ENCODE measurements at places on chromosomes 13 and 19. TPM values are rescaled to one million over a fixed set of nuclear protein-coding genes. Genes with fewer than 3 reads are reported as not detected.

DNA sequence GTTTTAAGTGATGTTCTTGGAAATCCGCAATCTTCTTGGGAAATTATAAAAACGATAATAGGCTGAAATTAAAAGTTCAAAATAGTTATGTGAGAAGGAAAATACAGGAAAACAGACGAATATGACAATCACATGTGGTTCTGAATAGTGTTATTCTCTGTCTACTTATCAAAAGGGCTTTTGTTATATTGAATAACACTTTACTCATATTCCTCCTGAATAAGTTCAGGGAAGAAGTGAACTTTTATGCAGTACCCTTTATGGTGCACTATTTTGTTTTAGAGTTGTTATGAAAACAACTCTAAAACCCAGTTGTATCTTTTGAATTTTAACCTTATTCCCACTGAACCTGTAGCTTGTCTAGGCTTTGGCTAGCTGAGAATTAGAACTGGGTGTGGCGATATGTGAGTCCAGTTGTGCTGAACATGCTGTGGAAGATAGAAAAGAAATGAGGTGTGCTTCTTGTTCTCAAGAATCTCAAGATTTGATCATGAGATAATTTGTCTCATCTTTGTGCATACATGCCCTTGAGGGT lies 384.4 kb downstream of the LMO7 start:
- no peak for DNase-seq

GRCh38 chr19:2591537-2592291 lies 110.8 kb downstream of the GNG7 start:
- no peak for DNase-seq

DNA sequence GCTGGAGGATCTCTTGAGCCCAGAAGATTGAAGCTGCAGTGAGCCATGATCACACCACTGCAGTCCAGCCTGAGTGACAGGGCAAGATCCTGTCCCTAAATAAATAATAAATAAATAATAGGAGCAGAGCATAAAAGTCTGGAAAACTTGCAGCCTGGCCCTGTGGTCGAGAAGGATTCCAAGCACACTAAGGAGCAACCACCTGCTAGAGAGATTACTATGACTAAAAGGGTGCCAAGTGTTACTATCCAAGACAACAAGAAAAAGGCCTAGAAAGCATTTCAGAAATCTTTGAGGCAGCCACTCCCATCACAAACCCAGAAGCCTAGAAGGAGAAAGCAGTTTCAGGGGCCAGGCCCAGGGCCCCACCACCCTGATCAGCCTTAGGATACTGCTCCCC lies 46.1 kb downstream of the LHFPL6 start:
- no peak for DNase-seq

- no peak for DNase-seq
Measured at GRCh38 chr13:98648141-98648540, 71.2 kb upstream of the STK24 start.

The ONECUT3 gene
- total RNA-seq = not detected

DNA sequence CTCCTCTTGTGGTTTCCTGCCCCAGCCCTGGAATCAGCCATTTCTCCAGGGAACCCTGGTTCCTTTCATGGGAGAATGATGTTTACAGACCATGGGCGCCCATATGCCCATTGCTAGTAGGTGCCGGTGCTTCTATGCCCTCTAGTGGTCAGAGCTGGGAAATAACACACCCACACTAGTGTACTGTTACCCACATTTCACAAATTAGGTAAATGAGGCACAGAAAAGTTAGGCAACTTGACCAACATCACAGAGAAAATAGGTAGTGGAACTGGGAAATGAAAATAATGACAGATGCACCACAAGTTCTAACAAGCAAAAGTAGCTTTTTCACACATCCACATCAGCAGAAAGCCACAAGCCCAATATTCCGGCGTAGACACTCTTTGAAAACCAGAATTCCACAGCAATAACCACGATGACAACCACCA lies 1.3 kb upstream of the CEACAM3 start:
- DNase-seq = no peak

GRCh38 chr19:21691661-21692060 lies 75.7 kb downstream of the ZNF100 start:
- DNase-seq = no peak

GRCh38 chr13:81406022-81406421 lies 1065.1 kb upstream of the SPRY2 start:
- no peak for DNase-seq

The KIR2DL4 gene
- not detected for total RNA-seq

DNA sequence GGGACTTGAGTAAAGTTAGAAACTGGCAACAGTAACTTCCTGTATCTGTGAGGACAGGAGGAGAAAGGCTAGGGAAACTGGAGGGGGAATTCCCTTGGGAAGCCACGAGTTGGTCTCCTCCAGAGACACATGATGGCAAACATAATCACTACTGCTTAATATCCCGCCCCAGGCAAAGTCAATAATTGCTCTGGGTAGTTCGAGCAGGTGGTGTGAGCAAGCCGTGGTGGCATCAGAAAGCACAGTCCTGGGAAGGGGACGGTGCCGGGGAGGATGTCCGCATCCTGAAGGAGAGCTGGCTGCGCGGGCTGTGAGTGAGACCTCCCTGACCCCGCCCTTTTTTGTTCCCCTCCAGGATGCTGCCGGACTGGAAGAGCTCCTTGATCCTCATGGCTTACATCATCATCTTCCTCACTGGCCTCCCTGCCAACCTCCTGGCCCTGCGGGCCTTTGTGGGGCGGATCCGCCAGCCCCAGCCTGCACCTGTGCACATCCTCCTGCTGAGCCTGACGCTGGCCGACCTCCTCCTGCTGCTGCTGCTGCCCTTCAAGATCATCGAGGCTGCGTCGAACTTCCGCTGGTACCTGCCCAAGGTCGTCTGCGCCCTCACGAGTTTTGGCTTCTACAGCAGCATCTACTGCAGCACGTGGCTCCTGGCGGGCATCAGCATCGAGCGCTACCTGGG lies 1.4 kb downstream of the FFAR2 start:
- DNase-seq = no peak

GRCh38 chr13:46817095-46817494 lies 20.1 kb upstream of the ESD start:
- DNase-seq = no peak

The PEAK3 gene
- total RNA-seq = under 0.01 TPM

DNA sequence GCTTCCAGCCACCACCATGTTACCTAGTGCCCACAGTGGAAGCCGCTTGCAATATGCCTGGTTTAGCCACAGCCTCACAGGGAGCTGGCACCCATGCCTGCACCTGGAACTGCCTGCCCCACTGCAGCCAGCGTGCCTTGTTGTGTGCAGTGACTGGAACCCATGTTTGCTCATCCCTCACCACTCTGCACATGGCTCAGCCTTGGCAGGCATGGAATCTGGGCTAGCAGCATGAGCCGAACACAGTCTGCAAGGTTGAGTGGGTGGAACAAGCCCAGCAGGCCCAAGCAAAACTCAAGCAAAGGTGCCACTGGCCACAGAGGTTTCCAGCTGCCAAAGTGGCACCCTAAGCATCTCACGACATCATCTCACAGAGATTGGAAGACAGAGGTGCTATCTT lies 269.5 kb downstream of the PCDH20 start:
- DNase-seq = no peak

DNA sequence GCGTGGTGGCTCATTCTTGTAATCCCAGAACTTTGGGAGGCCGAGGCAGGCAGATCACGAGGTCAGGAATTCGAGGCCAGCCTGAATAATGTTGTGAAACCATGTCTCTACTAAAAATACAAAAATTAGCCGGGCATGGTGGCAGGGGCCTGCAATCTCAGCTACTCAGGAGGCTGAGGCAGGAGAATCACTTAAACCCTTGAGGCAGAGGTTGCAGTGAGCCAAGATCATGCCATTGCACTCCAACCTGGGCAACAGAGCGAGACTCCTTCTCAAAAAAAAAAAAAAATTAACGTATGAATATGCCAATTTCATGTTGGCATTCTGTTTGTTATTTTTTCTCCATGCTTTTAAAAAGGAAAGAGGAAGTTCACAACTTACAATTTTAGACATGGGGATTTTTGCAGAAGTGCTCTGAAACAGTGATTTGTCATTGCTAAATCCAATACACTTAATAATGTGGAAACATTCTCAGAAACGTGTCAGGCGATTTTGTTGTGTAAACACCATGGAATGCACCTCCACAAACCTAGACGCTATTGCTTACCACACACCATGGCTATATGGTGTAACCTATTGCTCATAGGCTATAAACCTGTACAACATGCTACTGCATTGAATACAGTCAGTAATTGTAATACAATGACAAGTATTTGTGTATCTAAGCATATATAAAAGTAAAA lies 115.9 kb upstream of the PCDH20 start:
- no peak for DNase-seq

- peak; percentile 93 for DNase-seq
Measured at GRCh38 chr19:4456843-4457653, 546 bp downstream of the UBXN6 start.

The HIF3A gene
- not detected for total RNA-seq

DNA sequence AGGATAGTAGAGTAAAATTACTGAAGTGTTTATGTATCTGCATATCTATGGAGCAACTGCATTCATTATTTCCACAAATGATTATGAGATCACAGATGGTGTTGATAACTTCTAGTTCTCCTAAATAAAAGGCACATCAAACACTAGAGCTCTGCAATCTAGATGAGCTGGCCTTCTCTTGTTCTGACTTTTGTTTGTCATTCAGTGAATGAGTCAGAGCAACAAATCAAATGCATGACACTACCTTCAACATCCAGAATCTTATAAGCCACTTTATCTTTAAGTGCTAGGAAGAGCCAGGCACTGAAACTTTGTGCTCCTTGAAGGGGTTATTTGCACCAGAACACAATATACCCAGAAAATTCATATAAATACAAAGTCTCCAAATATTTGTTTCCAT lies 456.0 kb downstream of the PCDH17 start:
- no peak for DNase-seq

GRCh38 chr13:98927951-98928927 lies 49.6 kb downstream of the DOCK9 start:
- DNase-seq = no peak

The ZBTB45 gene
- 8.5 TPM for total RNA-seq

DNA sequence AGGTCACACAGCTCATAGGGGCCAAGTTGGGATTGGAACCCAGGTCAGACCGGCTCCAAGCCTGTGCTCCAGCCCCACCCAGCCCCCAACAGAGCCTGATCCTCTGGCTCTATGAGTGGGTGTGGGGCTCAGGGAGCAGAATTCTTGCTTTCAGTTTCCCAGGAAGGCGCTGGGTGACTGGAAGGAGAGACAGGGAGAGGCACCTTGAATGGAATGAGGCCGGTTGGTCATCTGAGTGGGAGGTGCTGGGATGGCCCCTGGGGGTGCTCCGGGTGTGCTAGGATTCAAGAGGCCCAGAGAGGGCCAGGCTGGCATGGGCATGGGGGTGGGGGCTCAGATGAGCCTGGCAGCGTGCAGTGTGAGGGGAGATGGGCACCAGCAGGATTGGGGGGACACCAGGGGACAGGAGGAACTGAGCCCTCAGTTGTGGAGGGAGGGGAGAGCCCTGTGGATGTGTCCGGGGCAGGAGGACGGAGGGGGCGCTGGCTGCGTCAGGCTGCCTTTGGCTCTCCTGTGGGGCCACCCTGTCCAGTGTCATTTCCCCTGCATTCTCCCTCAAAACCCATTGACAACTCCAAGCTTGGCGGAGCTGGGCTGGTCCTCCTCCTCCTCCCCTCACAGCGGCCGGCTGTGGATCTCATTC lies 31.2 kb upstream of the ANKRD10 start:
- peak; percentile 59 for DNase-seq

All from osteoblast (primary cell).